ENCODE measurements at places on chromosomes 2 and 18.

GRCh38 chr18:39972521-39972920 is 1982.5 kb upstream of the PIK3C3 start:
- DNase-seq: no peak

GRCh38 chr2:187446711-187447110 is 1.3 kb downstream of the CALCRL start:
- DNase-seq: no peak

- no peak for DNase-seq
Measured at GRCh38 chr2:9410108-9410507, 13.2 kb downstream of the ITGB1BP1 start.

DNA sequence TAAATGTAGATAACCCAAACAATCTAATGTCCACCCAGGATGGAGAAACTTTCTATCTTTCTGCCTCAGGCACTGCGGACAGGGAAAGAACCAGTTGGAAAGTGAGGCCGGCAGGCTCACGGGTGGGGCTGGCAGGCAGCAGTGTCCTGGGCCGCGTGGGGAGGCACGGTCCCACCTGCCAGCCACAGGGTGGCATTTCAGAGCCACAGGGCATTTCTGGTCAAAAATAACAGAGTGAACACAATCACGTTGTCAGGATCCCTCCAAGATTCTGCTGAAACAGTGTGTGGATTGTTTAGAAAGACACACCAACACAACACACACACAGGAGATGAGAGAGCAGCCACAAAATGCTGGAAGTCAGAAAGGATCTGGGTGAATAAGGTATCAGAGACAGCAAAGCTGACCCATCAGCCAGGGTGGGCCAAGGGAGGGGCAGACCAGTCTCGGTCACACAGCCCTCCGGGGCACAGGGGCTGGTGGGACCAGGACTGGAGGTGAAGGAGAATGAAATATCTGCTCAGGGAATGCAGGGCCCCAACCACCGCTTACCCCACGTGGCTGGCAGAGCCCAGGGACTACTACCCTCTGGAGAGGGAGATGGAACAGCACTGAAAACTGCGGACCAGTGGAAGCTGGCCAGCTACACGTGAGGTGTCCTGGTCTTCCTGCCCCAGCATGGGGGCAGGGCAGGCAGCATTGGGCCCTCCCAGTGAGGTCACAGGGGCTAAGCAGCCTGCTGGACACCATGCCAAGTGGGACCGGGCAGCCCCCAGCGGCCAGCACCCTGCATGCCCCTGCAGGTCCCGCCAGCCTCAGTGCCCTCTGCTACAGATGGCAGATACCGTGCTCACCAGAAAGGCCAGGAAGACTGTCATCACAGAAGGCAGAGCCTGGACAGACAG is 173.9 kb downstream of the HDAC4 start:
- DNase-seq: no peak
